ENCODE measurements at places on chromosomes 1 and 21. TPM values are rescaled to one million over a fixed set of nuclear protein-coding genes. Genes with fewer than 3 reads are reported as not detected.

DNA sequence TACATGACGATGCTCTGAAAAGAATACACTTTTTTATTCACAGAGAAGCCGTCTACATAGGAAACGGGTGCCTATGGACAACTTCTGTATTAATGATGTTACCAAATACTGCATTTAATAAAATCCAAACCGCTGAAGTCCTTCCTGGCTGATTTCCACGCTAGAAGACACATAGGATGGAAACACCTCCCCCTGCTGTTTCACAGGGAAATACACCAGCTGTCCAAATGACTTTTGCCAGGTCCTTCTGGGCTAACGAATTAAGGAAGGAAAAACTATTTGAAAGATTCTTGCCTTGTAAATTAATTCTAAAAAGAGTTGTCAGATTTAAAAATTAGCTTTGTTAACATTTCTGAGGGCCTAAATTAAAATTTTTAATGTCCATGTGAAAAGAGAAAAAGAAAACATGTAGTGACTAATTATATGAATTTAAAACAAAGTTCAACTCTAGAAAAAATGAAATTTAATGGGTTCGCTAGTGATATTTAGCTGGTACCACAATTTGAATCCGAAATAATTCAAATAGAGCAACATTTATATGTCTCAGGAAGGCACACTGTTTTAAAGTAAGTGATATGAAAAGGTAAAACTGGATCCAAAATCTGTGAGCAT is 146.0 kb downstream of the RERE start:
- H3K27ac ChIP-seq, result no peak overlapping the region
- no peaks in the 10 kb centered on the region for H3K36me3 ChIP-seq
- H3K4me1 ChIP-seq, result peaks cover 23% of the 10 kb centered on the region
- no peak overlapping the region for H3K4me3 ChIP-seq

GRCh38 chr1:48061162-48062136 is 64.3 kb upstream of the TRABD2B start:
- peak overlapping the region; percentile 84 for H3K27ac ChIP-seq
- peak; percentile 93 for DNase-seq
- H3K27me3 ChIP-seq, result no peaks in the 10 kb centered on the region
- no peaks in the 10 kb centered on the region for H3K36me3 ChIP-seq

The GPR3 gene
- total RNA-seq, result 0.38 TPM

GRCh38 chr1:17139637-17140036 is 20.4 kb upstream of the PADI2 start:
- no peaks in the 10 kb centered on the region for H3K36me3 ChIP-seq
- H3K4me1 ChIP-seq, result no peaks in the 10 kb centered on the region
- H3K27ac ChIP-seq, result no peak overlapping the region
- H3K27me3 ChIP-seq, result no peaks in the 10 kb centered on the region

- peaks cover 9% of the 10 kb centered on the region for H3K4me1 ChIP-seq
- no peak overlapping the region for H3K4me3 ChIP-seq
- H3K27me3 ChIP-seq, result no peaks in the 10 kb centered on the region
- no peak overlapping the region for H3K27ac ChIP-seq
- no peaks in the 10 kb centered on the region for H3K36me3 ChIP-seq
Measured at GRCh38 chr21:42535602-42536171, 22.0 kb downstream of the SLC37A1 start.

The TCHH gene
- total RNA-seq, result 0.13 TPM

DNA sequence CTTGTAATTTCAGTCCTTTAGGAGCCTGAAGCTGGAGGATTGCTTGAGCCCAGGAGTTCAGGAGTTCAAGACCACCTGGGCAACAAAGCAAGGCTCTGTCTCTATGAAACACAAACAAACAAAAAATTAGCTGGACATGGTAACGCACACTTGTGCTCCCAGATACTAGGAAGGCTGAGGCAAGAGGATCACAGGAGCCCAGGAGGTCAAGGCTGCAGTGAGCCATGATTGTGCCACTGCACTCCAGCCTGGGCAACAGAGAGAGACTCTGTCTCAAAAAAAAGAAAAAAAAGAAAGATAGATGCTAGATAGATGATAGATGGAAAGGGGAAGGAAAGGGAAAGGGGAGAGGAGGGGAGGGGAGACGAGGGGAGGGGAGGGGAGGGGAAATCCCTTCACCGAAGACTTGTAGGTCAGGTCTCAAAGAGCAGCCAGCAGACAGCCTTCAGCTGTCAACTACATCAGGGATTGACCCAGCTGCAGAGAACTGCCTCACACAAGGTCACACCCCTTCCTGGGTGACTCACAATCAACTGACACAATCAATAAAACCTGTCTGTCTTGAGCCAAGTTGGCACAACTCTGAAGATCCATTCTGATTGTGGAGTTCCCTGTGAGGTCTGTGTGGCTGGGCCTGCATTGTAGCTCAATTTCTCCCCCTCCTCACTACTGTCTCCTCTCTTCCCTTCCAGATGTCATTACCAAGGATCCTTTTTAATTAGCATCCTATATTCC is 200.6 kb downstream of the RGS7 start:
- no peak overlapping the region for H3K27ac ChIP-seq
- no peaks in the 10 kb centered on the region for H3K27me3 ChIP-seq
- H3K36me3 ChIP-seq, result no peaks in the 10 kb centered on the region

The FCAMR gene
- total RNA-seq, result 1.8 TPM

The TRIM46 gene
- 2.1 TPM for total RNA-seq

DNA sequence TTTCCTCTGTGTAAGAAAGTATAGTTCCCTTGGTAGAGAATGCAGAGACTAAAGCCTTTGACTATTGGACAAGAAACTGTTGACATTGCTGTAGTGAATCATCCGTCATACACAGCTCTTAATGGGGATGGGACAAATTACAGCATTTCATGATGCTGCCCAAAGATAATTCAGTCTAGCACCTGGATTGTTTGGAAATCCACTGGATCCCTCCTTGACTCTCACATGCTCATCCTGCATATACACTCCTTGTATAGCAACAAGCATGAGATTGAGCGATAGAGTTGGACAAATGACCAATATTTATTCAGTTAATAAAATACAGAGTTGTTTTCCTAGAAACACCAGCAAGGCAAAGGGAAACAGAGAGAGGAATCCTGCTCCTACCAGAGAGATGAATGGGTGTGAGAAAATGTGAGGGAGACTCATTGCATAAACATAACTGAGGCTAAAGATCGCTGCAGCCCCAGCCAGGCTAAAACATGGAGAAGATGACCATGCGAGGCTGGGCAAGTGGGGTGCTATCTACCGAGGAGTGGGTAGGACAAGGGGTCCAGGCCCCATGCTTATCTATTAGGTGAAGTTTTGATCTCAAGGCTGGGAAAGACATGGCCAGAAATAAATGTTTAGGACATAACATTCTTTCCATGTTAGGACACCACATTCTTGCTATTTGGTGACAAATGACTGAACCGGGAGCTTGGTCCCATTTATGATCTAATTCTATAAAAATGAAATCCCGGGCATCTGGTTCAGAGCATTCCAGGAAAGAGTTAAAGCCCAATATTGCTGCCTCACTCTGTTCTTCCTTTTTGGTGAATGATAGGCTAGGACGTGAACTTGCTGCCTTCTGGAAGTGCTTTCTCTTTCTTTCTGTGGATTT is 153.2 kb downstream of the TGFB2 start:
- H3K4me1 ChIP-seq, result no peaks in the 10 kb centered on the region
- H3K27ac ChIP-seq, result no peak overlapping the region

The SPRR2B gene
- total RNA-seq, result not detected

The MATN1 gene
- total RNA-seq, result 0.13 TPM

GRCh38 chr1:19616489-19616888 is 27.6 kb upstream of the NBL1 start:
- H3K36me3 ChIP-seq, result peaks cover 6% of the 10 kb centered on the region
- DNase-seq, result no peak
- H3K4me1 ChIP-seq, result peaks cover 42% of the 10 kb centered on the region
- no peak overlapping the region for H3K4me3 ChIP-seq
- no peaks in the 10 kb centered on the region for H3K27me3 ChIP-seq

- H3K4me3 ChIP-seq, result no peak overlapping the region
- no peaks in the 10 kb centered on the region for H3K27me3 ChIP-seq
- H3K4me1 ChIP-seq, result no peaks in the 10 kb centered on the region
- no peak overlapping the region for H3K27ac ChIP-seq
- no peaks in the 10 kb centered on the region for H3K36me3 ChIP-seq
Measured at GRCh38 chr21:34819357-34819999, 150.7 kb downstream of the CLIC6 start.

DNA sequence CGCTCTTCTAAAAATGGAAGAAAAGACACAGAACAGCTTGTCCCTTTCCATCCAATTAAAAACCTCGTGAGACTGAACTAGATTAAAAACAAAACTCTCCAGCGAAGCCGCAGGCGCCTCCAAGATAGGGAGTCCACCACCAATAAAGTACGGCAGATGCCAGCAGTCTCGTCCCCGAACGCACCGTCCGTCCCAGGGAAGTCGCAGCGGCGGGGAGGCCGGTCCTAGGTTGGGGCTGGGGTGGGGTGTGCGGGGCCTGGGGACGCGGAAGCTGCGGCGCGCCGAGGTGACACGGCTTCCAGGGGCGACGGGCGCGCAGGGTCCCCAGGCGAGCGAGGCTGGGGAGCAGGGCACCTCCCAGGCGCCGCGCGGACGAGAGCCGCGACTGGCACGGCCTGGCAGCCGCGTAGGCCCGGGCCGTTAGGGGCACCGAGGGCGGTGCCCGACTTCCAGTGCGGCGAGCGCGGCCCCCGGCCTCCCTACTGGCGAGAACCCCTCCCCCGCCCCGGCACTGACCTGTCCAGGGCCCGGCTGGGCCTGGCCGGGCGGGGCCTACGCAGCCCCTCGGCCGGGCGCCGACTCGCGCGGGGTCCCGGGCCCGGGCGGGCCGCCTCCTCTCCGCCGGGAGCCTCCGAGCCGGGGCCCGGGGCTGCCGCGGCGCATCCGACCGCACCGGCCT is 28.3 kb upstream of the A3GALT2 start:
- peak; percentile 55 for DNase-seq
- H3K4me3 ChIP-seq, result peak overlapping the region; percentile 93
- H3K27me3 ChIP-seq, result no peaks in the 10 kb centered on the region
- peak overlapping the region; percentile 95 for H3K27ac ChIP-seq

DNA sequence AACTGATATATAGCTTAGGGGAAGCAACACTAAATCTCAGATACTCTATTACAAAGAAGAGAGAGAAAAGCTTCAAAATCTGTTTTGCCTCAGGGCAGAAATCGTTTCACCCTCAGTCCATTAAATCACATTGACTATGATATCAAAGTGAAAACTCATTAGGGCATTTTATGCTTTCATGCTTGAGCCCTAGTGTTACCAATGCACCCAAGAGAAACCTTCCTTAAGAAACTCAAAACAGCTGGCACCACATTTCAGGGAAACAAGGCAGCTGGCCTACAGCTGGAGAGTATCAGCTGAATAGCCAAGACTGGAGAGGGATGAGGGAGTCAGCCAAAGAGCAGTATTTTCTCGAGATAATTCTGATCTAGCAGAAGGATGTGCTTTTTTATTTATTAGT is 14.9 kb downstream of the COLGALT2 start:
- no peaks in the 10 kb centered on the region for H3K4me1 ChIP-seq
- no peaks in the 10 kb centered on the region for H3K27me3 ChIP-seq
- no peak overlapping the region for H3K27ac ChIP-seq
- DNase-seq, result no peak
- H3K4me3 ChIP-seq, result no peak overlapping the region

- H3K4me1 ChIP-seq, result no peaks in the 10 kb centered on the region
- H3K27ac ChIP-seq, result no peak overlapping the region
- no peaks in the 10 kb centered on the region for H3K27me3 ChIP-seq
- DNase-seq, result no peak
- no peak overlapping the region for H3K4me3 ChIP-seq
- no peaks in the 10 kb centered on the region for H3K36me3 ChIP-seq
Measured at GRCh38 chr1:186915555-186915954, 86.8 kb downstream of the PLA2G4A start.

- H3K27me3 ChIP-seq, result no peaks in the 10 kb centered on the region
- no peak overlapping the region for H3K4me3 ChIP-seq
- H3K4me1 ChIP-seq, result no peaks in the 10 kb centered on the region
- H3K27ac ChIP-seq, result no peak overlapping the region
Measured at GRCh38 chr1:159765806-159766205, 15.0 kb upstream of the DUSP23 start.

GRCh38 chr1:186811892-186812291 is 16.9 kb upstream of the PLA2G4A start:
- H3K36me3 ChIP-seq, result no peaks in the 10 kb centered on the region
- no peaks in the 10 kb centered on the region for H3K27me3 ChIP-seq
- no peak overlapping the region for H3K27ac ChIP-seq
- DNase-seq, result no peak

GRCh38 chr1:15288173-15288926 is 41.3 kb downstream of the FHAD1 start:
- no peaks in the 10 kb centered on the region for H3K27me3 ChIP-seq
- no peak overlapping the region for H3K4me3 ChIP-seq
- no peaks in the 10 kb centered on the region for H3K36me3 ChIP-seq
- no peak for DNase-seq
- H3K27ac ChIP-seq, result no peak overlapping the region
- no peaks in the 10 kb centered on the region for H3K4me1 ChIP-seq

- no peak for DNase-seq
- H3K27ac ChIP-seq, result no peak overlapping the region
- no peaks in the 10 kb centered on the region for H3K4me1 ChIP-seq
- H3K36me3 ChIP-seq, result no peaks in the 10 kb centered on the region
- no peak overlapping the region for H3K4me3 ChIP-seq
Measured at GRCh38 chr1:162937716-162938395, 76.9 kb upstream of the CCDC190 start.

The ACTA1 gene
- not detected for total RNA-seq

The RGS5 gene
- 359 TPM for total RNA-seq

- no peak for DNase-seq
- H3K4me1 ChIP-seq, result peaks cover 7% of the 10 kb centered on the region
- no peak overlapping the region for H3K27ac ChIP-seq
- H3K36me3 ChIP-seq, result no peaks in the 10 kb centered on the region
Measured at GRCh38 chr1:151618470-151618869, 6.6 kb downstream of the SNX27 start.

DNA sequence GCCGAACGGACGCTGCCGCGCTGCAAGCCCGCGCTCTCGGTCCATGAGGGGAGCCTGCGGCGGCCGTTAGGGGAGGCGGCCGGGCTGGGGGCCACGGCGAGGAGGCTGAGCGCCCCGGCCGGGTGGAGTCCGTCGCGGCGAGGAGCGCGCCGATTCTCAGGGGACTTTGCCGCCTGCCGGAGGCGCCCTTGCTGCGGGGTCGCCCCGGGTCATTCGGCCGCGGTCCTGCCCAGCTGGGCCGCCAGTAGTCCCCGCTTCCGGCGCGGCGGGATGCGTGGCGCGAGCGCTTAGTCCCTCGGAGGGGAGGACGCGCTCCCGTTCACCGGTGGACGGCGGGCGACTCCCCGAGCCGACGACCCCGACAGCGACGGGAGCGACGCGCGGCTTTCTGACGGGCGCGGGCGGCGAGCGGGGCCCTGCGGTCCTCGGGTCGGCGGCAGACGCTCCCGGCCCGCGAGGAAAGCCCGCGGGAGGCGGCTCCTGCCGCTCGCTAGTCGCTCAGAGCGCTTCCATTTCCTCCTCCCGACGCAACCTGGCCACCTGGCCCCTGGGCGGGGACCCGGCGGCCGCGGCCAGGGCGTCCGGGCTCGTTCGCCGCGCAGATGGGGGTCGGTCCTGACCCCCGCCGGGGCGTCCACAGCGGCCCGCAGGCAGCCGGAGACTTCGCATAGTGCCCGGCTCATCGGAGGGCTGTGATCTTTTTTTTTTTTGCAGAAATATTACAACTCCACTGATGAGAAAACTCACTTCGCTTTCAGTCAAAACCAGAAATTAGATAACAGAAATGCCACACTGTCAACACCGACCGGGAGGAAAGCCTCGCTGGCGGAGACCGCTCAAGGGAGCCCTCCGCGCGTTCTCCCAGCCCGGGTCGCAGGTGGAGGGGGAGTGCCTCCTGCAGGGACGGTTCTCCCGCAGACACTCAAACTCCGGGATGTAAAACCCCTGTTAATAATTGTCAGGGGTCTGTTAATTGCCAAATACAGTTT is 641 bp upstream of the ZBTB21 start:
- no peaks in the 10 kb centered on the region for H3K27me3 ChIP-seq
- H3K27ac ChIP-seq, result peak overlapping the region; percentile 98
- H3K36me3 ChIP-seq, result no peaks in the 10 kb centered on the region
- DNase-seq, result peak; percentile 58
- H3K4me1 ChIP-seq, result no peaks in the 10 kb centered on the region
- H3K4me3 ChIP-seq, result peak overlapping the region; percentile 46
